ENCODE measurements at places on chromosomes 2 and 18. TPM values are rescaled to one million over a fixed set of nuclear protein-coding genes. Genes with fewer than 3 reads are reported as not detected.

DNA sequence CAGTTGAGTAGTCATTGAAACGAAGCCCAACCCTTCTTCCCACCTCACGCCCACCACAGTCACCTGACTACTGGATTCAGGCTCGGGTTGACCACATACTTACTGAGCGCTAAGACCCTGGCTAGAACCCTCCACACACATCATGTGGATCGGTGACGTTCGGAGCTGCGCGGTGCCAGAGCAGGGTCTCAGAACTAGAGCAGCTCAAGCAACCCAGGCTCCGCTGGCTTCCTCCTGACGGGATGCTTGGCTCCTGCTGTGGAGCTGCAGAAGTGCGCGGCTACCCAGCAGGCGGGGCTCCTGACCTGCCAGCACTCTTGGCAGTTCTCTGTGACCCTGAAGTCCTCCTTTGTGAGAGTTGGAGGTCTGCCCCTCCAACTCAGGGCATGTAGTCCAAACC is 90.6 kb upstream of the MBOAT2 start:
- no peak for DNase-seq

- DNase-seq, result no peak
Observed at GRCh38 chr2:25926984-25927756, 48.9 kb upstream of the ASXL2 start.

DNA sequence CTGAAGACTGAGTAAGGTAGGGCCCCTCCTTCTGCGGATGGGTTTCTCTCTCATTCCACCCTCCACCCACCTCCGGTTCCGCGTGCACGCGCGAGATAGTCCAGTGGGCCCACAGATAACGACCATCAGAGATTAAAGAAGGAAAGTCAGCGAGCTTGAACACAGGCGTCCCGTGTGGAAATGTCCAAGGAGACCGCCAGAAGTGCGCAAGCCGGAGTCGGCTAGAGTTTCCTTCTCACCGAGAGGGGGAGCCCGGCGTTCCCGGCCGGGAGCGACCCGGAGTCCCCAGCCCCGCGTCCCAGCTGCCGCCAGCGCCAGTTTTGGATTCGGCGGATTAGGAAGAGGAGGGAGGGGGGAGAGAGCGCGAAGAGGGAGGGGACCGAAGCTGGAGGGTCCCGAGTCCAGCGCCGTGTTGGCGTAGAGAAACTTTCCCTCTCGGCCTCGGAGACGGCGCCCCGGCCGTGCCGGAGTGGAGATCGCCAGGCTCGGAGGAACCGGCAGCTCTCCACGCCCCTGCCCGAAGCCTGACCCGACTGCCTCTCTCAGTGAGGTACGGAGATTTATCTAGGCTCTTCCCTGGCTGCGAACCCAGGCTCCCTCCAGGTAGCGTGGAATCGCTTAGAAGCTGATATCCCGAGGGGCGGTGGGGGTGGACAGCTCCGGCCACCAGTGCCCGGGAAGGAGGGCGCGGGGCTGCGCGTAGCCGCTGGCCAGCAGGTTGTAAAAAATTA is at the start of gene GULP1:
TSS of gene GULP1 (plus strand) at position 258 of the 731 bp plus-strand sequence. CDS start 185,829 bp downstream, outside the sequence.
- DNase-seq, result peak; percentile 71

DNA sequence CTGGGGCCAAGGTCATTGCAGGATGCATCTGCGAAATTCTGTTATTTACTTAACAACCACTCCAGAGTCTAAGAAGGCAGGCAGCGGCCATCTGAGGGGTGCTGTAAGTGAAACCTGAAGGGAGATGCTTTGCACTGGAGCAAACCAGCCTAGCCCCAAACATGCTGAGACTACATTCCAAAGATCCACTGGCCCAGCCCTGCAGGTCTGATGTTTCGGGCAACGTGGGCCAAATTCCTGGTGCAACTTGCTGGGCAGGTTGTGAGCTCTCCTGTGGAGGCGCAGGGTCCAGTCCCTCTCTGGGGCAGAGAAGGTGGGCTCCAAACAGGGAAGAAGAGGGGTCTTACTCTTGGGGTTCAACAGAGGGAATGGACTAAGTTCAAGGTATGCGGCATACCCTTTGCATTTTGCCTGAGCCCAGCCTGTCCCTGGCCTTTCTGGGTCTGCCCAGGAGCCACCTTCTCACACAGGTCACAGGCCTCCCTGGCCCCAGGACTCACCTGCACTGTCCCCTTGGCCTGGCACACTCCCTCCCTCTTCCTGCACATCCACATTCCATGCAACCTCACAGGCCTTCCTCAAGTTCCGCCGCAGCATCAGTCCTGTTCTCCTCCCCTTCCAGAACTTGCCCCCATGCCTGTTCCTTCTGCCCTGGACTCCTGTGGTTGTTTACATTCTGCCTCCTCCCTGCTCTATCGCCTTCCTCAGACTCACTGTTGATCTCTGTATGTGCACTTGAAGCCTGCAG is 5.1 kb upstream of the MAL start:
- DNase-seq, result no peak

- DNase-seq, result no peak
Observed at GRCh38 chr2:106965611-106966010, 79.6 kb upstream of the ST6GAL2 start.

- no peak for DNase-seq
Observed at GRCh38 chr2:58598171-58598570, 357.0 kb upstream of the FANCL start.

GRCh38 chr2:21793461-21793860 is 669.7 kb downstream of the TDRD15 start:
- no peak for DNase-seq

DNA sequence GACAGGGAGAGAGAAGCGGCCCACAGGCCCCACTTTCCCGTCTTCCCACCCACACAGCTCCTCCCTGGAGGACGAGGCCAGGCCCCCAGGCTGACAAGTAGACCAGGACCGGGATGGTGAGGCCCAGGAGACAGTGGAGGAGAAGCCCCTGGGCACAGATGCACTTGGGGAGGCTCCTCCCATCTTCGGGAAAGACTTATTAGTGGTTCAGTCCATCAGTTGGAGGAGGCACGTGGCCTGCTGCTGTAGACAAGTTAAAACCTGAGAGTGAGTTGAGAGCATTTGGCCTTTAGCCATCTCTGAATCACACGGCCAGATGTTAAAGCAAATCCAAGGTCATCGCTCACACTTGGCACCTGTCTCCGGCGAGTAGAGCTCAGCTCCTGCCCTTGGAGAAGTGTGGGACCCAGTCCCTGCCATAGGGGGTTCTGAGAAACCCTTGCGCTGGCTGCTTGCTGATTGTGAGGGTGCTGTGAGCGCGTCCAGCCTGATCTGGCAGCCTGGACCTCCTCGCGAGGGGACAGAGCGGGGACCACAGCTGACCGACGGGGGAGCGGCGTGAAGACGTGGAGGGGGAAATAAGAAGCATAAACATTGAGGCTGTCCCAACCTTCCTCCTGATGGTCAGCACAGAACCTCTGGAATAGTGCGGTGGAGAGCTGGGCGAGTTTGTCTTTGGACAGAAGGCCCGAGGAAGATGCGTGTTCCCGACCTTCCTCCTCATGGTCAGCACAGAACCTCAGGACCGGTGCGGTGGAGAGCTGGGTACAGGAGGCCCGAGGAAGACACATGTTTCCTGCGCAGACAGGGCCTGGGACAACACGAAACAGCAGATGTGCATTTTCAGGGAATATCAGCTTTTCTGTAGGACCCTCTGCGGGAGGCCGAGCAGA is 24.7 kb upstream of the ALLC start:
- DNase-seq, result peak; percentile 55

- DNase-seq, result no peak
Observed at GRCh38 chr2:57934659-57935058, 111.9 kb upstream of the VRK2 start.

GRCh38 chr2:88128654-88129312 is 921 bp upstream of the FABP1 start:
- no peak for DNase-seq

GRCh38 chr18:21406116-21406515 is 164.1 kb downstream of the GREB1L start:
- DNase-seq, result peak; percentile 35

GRCh38 chr2:42492691-42493467 is 903 bp downstream of the KCNG3 start:
- DNase-seq, result no peak

DNA sequence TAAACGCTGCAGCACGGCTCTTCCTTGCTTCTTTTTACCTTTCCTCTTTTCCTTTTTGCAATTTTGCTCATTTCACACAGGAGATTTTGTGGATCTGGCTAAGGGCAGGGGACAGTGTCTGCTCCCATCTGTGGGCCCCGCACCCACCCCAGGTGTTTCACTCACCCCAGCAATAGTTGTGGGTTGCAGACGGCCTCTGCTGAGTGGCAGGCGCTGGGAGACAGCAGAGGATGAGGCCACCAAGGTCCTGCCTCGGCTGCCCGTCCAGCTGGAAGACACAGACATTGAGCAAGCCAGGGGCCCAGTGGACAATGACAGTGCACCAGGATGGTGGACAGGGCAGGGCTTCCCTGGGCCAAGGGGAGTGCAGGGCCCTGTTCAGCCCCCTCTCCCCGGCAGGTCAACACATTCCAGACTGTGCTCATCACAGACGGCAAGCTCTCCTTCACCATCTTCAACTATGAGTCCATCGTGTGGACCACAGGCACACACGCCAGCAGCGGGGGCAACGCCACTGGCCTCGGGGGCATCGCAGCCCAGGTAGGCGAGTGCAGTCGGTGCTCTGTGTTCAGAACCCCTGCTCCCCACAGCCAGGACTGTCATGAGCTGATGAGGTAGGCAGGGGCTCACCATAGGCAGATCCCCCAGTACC is 35.0 kb downstream of the SNED1 start:
- DNase-seq, result no peak

DNA sequence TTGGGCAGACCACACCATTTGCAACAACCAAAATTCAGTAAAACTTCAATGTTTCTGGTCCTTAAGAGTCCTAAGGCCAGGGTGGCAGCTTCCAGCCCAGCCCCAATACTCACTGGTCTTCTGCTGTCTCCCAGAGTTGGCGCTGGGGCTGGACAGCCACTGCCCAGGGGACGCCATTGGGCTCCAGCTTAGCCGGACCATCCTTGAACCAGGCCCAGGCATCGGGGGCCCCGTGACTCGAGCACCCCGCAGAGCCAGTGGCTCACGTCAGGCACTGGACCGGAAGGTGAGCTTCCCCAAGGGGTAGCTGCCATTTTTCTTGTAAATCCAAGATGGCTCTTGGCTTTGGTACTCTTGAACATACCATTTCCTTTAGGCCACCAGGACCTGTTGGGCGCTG is 21.8 kb downstream of the SNED1 start:
- no peak for DNase-seq

- DNase-seq, result no peak
Observed at GRCh38 chr2:167675906-167676305, 571.5 kb downstream of the STK39 start.

GRCh38 chr2:53058526-53058925 is 709.1 kb upstream of the CHAC2 start:
- peak; percentile 69 for DNase-seq

GRCh38 chr2:128302011-128302743 is 16.5 kb downstream of the HS6ST1 start:
- no peak for DNase-seq

GRCh38 chr2:11939523-11939922 is 193.1 kb downstream of the LPIN1 start:
- DNase-seq, result no peak

DNA sequence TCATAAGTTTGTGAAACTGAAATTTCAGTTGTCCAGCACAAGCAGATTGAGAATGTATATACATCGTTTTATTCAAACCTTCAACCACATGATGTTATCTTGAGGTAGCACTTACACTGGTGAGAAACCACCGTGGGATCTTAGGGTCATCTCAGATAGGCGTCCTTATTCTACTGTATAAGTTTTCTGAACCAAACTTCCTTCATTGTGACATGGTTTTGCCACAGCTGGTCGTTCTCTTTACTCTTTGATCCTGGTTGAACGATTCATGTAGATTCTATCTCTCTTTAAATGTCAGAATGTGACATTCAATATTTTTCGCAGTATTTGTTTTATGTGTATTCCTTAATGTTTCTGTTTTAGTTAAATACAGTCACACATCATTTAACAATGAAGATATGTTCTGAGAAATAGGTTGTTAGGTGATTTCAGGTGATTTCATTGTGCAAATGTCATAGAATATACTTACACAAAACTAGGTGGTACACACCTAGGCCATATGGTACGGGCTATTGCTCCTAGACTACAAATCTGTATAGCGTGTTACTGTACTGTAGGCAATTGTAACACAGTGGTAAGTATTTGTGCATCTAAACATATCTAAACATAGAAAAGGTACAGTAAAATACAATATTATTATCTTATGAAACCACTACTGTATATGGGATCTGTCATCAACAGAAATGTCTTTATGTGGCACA is 17.9 kb upstream of the ARHGAP25 start:
- no peak for DNase-seq

DNA sequence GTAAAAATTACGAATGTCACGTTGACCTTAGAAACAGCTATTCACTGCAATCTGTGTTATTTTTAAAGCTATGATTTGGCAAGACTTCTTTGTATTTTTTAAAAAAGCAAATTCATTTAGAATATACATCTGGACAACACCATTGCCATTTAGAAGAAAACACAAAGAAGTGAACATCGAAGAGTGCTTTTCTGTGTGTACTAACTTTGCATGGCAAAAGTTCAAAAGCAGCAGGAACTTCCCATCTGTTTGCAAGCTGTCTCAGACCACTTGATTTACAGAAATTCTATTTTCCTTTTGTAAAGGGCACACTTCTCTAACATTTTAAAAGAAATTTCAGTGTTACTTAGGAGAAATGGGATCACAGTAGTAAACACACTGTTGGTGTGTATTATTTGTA is 145.9 kb downstream of the CALCRL start:
- DNase-seq, result no peak

DNA sequence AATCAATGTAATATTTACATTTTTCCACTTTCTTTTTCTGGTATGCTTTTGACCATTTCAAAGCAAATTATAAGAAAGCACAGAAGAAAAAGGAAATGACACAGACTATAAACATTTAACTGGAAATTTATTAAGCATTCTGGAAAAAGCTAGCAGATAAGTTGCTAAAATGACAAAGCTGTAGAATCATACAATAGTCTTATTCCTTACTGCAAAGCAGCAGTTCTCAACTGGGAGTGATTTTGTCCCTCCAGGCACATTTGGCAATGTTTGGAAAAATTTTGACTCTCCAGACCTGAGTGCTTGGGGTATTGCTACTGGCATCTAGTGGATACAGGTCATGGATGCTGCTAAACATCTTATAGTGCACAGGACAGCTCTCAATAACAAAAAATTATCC is 75.1 kb downstream of the MBD5 start:
- no peak for DNase-seq

DNA sequence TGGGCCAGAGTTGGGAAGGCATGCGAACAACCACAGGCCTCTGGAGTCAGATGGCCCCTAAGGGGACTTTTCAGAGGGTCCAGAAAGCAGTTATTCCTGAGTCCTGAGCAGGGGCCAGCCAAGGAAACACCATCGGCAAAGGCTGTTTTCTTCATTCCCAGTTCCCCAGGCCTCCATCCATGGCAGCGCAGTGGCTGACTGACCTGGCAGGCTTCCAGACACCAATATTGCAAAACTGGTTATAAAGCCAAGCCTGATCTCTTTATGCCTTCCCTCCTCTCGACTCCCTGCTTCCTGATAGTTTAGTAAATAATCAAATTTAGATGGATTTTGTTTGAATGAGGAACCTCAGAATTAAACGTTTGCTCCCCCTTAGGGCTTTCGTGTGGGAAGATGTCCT is 133.4 kb upstream of the ITGA6 start:
- no peak for DNase-seq

The COMMD1 gene
- 20.1 TPM for total RNA-seq

The SULT1C4 gene
- not detected for total RNA-seq

The RBBP8 gene
- total RNA-seq, result 43.4 TPM

The DSG1 gene
- total RNA-seq, result not detected

The CD207 gene
- total RNA-seq, result not detected

The MPP4 gene
- total RNA-seq, result 26.4 TPM

The SRBD1 gene
- total RNA-seq, result 17.0 TPM

The CRYGD gene
- not detected for total RNA-seq

The IL1F10 gene
- not detected for total RNA-seq

The ASB18 gene
- total RNA-seq, result not detected

The KIF1A gene
- 0.14 TPM for total RNA-seq

The ACKR3 gene
- not detected for total RNA-seq
